ENCODE measurements at places on chromosomes 2 and 18. TPM values are rescaled to one million over a fixed set of nuclear protein-coding genes. Genes with fewer than 3 reads are reported as not detected.

GRCh38 chr18:3147935-3148554, 71.7 kb downstream of the MYOM1 start:
- DNase-seq = no peak

GRCh38 chr2:121608367-121608766, 40.9 kb downstream of the CLASP1 start:
- no peak for DNase-seq

HSBP1L1 gene
- total RNA-seq = 21.6 TPM

DNA sequence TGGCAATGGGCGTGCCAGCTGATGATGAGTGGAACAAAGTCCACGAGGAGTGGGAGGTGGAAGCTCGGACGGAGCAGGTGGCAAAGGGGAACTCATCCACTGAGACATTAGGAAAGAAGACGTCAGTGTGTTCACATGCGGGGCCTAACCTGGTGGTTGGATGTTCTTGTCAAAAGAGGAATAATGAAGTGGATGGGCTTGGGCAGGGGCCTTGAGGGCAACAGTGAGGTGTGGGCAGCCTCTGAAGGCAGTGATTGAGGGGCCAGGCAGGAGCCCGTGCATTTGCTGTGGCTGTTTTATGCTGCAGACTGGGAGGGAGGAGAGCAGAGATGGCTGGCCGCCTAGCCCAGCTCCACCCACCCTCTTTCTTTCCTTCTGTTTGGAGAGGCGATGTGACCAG, 74.5 kb downstream of the LRRC30 start:
- DNase-seq = no peak

DNA sequence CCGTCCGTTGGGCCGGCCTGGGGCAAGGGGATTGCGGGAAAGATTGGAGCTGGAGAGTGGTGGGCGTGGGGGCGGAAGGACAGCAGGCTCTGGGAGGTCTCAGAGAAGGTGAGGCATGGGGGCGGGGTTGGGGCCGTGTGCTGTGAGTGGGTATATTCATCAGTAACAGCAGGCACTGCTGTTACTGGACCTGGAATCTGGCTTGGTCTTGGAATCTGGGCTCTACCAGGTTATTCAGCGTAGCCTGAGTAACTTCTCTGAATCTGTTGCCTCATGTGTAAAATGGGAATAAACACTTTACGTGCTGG, 435 bp downstream of the RNF181 start:
- DNase-seq = no peak

SERPINB8 gene
- total RNA-seq = 32.6 TPM

DNA sequence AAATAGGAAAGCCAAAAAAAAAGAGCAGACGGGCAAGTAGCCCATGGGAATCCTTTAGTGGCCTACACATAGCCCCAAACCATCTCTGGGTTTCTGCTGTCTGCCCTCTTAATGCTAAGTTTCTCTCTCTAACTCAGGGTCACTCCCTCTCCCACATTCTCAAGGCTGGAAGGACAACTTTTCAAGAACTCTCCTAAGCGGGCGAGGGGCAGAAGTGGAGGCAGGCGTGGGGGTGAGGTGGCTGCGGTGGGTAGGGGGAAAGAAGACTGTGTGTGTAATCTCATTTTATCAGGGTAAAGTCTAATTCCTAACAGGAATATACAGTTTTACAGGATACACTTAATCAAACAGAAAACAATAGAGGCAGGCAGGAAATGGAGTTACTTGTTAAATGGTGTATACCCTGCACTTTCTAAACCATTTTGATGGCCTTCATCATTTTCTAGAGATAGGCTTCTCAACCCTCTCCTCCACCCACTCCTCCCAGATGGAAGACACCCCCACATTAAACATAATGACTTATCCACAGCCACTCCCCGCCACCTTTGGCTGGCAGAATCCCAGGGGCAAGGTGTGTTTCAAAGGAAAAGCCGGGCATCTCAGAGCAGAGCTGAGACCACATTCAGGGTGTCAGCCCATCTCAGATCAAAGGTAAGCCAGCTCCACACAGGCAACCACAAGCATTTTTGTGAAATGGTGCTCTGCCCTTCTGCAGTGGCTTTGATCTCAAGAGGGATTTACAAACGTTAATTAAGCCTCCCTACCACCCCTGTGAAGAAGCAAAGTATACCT, 6.8 kb downstream of the SMAD7 start:
- DNase-seq = no peak

- DNase-seq = no peak
These were observed 258.5 kb downstream of the RPIA start for GRCh38 chr2:88950010-88950409.

CPLX4 gene
- total RNA-seq = not detected

QPCT gene
- total RNA-seq = 5.5 TPM

ZC3H6 gene
- total RNA-seq = 5.0 TPM

CDCA7 gene
- total RNA-seq = 9.1 TPM

CCBE1 gene
- total RNA-seq = 208 TPM

Measured in HFFc6 (cell line).